ENCODE measurements at places on chromosomes 7 and 10.

- no peak for DNase-seq
These were observed 27.2 kb upstream of the CREB3L2 start for GRCh38 chr7:138029126-138029525.

- DNase-seq: no peak
These were observed 651.5 kb downstream of the LRMDA start for GRCh38 chr10:76082956-76083355.

DNA sequence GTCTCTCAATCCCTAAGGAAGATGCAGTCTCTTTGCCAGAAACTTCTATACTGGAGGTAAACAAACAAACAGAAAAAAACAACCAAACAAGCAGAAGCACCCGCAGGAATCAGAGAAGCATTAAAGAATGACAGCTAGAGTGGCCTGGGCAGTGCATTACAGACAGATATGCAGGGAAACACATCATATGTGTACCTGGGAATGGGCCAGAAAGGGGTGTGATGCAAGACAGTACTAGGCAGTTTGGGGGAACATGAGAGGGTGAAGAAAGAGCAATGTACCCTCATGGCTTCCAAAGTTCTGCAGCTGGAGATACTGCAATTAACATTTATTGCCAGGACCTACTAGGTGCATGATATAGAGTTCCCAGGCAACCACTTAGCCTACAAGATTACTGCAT is 177.3 kb downstream of the TMEM178B start:
- no peak for DNase-seq

- DNase-seq: no peak
These were observed 44.4 kb upstream of the CD36 start for GRCh38 chr7:80593869-80594586.

DNA sequence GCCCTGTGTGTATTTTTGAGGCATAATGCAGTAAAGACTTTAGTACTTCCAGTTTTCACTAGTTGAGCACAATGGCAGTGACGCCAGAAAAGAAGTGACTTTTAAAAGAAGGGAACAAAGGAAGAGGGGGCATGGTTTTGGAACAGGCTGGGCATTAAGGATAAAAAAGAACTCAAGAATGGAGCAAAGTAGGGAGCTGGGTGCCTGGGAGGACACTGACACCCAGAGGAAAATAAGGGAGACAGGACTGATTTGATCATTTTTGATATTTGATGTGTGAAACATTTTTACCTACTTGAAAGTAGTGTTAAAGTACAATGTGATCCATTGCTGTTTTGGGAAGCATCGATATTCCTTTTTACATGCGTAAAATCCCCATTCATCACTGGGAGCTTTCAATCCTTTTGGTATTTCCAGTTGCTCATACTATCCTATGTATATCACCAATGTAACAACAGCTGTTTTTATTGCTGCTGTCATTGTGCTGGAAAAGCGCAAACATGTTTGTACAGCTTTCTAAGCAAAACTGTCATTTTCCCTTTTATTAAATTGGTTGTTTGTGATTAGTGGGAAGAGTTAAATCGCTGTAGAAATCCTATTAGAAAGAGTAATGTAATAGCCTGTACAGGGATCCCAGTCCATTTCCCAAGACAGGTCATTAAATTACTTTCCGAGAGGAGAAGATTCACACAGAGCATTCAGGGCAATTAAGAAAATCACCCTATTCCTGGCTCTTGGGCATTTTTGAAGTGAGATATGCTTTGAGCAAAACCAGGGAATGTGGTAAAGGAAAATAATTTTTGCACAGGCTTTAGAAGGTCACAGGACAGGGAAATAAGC is 85.2 kb downstream of the ADAM12 start:
- DNase-seq: no peak

GRCh38 chr7:55970561-55970960 is 6.2 kb downstream of the NIPSNAP2 start:
- no peak for DNase-seq

GRCh38 chr10:87578160-87578841 is 73.6 kb downstream of the MINPP1 start:
- no peak for DNase-seq

DNA sequence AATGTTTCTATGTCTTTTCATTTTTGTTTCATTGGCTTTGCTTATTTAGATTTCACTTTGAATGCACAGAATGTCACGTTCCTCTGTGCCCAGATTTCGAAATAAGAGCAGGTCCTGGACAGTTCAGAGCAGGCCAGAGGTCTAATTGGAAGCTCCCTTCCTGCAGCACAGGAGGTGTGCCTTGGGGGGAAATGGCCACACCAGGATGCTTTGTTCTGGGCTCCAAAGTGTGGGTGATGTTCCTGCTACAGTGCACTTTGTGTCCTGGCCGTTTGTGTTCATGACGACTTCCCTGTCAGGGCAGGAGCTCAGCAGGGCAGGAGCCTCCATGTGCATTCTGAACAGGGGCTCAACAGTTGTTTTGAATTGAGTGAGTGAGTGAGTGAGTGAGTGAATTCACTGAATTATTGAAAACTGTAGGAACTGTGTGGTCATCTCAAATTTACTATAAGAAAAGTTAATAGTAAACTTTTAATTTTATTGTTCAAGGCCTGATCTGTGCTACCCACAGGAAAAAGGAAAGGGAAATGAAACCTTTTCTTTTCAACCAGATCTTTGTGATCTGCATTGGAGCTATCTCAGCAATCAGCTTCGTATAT is 109.5 kb upstream of the GJD4 start:
- DNase-seq: no peak

GRCh38 chr7:115146148-115146547 is 224.3 kb downstream of the MDFIC start:
- DNase-seq: no peak

GRCh38 chr7:147859486-147859885 is 731.1 kb upstream of the C7orf33 start:
- DNase-seq: no peak

GRCh38 chr10:11046776-11047160 is 29.1 kb downstream of the CELF2 start:
- DNase-seq: no peak

GRCh38 chr10:88918191-88918905 is 34.2 kb downstream of the ACTA2 start:
- DNase-seq: no peak

GRCh38 chr7:134018306-134018705 is 108.8 kb upstream of the LRGUK start:
- no peak for DNase-seq

DNA sequence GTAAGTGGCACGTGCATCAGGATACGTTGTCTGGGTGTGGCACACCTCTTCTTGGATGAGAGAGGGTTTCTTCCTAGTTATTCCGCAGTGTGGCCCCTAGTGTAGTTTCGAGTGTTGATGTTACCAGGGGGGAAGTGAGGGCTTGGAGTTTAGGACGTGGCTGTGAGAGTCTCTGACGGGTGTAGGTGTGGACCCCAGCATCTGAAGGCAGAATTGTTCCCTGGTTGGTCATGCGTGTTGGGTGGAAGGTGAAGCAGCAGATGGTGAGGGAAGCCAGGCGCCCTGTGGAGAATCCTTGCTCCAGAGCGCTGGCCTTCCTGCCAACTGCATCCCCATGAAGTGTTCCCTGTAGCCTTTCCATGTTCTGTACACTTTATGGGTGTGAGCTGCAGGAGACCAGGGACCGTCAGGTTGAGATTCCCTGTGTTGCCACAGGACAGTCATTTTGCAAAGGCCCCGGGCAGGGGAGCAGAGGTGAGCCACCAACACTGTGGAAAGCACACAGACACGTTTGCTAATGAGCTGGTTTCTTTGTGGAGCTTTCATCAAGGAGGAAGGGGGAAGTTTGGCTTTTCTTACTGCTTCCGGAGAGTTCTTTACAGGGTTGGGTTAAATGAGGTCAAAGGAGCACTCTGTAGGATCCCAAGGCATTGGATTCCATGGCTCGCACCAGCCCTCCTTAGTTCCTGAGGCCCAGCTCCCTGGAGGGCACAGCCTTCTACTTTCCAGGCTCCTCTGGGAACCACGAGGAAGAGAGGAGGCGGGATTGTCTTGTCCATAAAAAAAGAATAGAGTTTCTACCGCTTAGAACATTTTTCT is 32.0 kb downstream of the TSPAN14 start:
- no peak for DNase-seq

GRCh38 chr10:28305553-28305952 is 2.7 kb upstream of the MPP7 start:
- DNase-seq: no peak

GRCh38 chr7:132515181-132515580 is 61.1 kb downstream of the PLXNA4 start:
- no peak for DNase-seq

DNA sequence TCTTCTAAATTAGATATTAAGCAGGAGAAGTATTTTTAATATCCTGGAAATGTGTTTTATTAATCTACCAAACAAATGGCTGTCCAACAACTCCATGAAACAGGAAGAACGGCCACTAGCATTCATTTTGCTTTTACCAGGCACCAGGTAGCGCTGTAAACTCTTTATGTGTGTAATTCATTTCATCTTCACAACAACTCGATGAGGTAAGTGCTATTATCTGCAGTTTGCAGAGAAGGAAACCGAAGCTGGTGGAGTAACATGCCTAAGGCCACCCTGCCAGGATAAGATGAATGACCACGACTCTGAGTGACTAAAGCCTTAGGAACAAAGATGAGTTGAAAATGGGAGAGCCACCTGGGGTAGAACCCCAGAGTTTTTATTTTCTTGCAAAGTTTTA is 101.2 kb downstream of the KIAA1217 start:
- DNase-seq: no peak

- DNase-seq: no peak
These were observed 5.5 kb upstream of the CDHR1 start for GRCh38 chr10:84188815-84189214.

GRCh38 chr10:127175357-127176110 is 20.9 kb downstream of the INSYN2A start:
- no peak for DNase-seq

GRCh38 chr7:131431289-131431688 is 103.6 kb downstream of the MKLN1 start:
- no peak for DNase-seq

DNA sequence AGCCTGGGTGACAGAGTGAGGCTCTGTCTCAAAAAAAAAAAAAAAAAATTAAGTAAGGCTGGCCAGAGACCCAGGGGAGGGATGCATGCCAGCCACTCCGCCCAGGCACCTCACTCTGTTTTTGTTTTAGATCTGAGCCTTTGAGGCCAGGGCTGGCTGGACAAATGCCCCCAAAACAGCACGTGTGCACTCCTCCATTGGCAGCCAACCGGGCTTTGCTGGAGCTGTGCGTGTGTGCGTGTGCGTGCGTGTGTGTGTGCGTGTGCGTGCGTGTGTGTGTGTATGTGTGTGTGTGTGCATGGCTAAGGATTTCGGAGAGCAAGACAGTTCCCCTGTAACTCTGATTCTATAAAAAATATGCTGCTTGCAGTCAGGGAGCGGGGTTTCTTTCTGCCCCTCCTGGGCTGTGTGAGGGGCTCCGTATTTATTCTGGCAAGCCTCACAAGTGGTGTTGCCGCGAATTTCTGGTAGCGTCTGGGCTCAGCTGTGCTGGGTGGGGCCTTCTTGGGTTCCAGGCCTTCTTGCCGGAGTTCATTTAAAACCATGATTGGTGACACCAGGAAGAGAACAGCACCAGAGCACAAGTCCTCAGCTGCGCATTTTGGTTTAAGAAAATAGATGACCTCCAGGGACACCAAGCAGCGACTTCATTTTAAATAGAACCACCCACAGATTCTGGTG is 28.1 kb upstream of the UNCX start:
- no peak for DNase-seq

GRCh38 chr10:61721431-61721830 is 58.7 kb downstream of the CABCOCO1 start:
- DNase-seq: no peak

- no peak for DNase-seq
These were observed 30.5 kb downstream of the IPMK start for GRCh38 chr10:58237014-58237834.

DNA sequence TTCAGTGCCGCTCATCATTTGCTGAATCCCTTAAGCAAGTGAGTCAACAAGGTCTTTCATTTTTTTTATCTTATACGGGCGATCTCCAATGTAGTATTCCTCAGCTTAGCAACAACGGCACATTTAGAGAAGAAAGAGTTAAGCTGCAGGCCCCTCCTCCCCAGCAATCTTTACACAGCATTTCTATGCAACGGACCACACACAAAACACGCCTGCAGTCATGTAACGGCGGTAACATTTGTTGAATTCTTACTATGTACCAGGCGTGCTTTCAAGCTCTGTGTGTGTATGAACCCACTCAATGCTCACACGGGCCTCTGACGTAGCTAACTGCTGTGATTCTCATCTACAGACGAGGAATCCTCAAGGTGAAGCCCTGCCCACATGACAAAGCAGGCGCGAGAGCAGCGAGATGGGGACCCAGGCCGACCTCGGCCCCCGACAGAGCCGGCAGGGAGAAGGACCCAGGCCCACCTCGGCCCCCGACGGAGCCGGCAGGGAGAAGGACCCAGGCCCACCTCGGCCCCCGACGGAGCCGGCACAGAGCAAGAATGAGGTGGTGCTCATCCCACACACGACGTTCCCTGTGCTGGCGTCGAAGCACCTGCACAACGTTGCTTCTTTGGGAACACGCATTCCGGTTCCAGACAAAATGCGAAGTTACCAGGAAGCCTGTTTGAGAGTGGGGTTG is 240.7 kb downstream of the ZMYND11 start:
- DNase-seq: no peak

DNA sequence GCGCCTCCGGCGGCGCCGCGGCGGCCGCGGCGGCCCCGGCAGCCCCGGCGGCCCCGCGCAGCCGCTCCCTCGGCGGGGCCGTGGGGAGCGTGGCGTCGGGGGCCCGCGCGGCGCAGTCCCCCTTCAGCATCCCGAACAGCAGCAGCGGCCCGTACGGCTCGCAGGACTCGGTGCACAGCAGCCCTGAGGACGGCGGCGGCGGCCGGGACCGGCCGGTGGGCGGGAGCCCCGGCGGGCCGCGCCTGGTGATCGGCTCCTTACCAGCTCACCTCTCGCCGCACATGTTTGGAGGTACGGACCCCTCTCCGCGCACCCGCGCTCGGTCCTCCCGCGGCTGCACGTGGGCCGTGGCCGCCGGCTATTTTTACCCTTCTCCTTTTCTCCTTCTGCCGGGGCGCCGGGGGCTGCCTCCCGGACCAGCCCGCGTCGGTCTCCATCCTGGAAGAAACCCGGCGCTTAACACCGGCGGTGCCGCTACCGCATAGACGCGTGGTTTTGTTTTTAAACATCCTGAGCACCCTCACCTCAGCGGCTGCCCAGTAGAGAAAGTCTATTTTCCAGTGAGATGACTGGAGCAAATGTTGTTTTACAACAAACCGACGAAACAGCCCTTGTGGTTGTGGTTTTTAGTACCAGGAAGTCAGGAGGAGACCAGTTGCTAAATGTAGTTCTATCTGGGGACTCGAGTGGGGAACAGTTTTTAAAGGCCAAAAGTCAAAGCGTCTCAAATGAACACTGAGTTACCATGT is 1.3 kb downstream of the ZNRF2 start:
- DNase-seq: no peak

DNA sequence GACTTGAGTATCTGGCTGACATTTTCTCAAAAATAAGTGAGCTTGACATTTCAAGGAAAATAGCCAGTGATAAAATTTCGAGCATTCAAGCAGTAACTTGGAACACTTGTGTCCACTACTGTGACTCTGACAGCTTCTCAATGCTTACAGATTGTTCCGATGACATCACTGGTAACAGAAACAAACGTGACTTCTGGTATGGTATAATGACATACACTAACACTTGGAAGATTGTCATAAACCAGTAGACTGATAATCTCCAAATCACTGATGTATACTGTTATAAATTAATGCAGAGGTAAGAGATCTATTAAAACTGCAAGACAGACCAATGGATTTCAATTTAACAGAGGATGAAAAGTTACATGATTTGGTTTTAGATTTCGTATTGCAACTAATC is 6.5 kb downstream of the MINDY3 start:
- DNase-seq: no peak

- DNase-seq: no peak
These were observed 69.7 kb downstream of the VCL start for GRCh38 chr10:74067373-74068352.

Data from NCI-H1436 (cell line).